Stimulated activated CD8-positive, alpha-beta memory T cell treated with anti-CD3 and anti-CD28 coated beads, Interleukin-7, amount 100 ng/mL, for 1 hour (primary cell): ENCODE measurements at places on chromosomes 7 and 10.

DNA sequence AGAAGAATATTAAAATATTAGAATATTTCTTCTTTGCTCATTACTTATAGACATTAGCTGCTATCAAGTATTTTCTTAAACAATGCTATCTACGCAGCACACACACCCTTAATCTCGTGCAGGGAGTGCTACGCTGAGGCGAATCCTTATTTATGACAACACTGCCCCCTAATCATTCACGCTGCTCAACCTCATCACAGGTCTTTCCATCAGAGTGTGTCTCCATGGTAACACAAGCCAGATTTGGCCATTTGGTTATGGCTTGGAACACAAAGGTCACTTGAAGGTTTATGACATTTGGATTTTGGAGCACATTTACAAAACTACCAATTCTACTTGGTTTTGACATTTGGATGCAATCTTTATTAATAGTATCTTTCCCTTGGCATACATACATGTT, 45.4 kb upstream of the MYO3A start:
- DNase-seq = no peak

- DNase-seq = no peak
Measured at GRCh38 chr10:84236807-84237198, 4.5 kb downstream of the LRIT1 start.

- no peak for DNase-seq
Measured at GRCh38 chr10:26627324-26627723, 70.2 kb upstream of the PDSS1 start.

DNA sequence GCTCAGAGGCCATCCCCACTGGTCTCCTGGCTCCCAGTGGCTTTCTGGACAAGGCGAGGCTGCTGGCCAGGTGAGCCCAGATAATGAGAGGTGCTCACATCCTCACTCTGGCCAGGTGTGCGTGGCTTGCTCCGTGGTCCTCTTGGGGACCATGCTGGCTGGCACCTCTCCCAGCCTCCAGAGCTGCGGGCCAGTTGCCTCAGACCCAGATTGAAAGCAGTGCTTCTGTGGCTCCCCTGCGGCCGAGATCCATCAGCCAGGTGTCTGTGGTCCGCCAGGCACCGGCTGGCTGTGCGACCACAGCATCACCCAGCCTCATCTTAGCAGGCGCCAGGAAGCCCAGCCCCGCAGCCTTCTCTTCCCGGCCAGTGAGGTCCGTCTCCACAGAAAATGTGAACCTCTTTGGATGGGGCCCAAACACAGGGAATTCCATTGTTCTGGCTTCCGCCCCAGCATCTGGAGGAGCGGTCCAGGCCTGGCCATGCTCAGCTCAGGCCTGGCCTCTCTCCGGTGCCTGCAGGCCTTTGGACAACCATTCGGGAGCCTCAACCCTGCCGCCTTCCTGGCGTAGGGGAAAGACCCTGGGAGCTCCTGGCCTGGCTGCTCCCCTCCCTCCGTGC, 5.2 kb upstream of the TTYH3 start:
- DNase-seq = no peak

DNA sequence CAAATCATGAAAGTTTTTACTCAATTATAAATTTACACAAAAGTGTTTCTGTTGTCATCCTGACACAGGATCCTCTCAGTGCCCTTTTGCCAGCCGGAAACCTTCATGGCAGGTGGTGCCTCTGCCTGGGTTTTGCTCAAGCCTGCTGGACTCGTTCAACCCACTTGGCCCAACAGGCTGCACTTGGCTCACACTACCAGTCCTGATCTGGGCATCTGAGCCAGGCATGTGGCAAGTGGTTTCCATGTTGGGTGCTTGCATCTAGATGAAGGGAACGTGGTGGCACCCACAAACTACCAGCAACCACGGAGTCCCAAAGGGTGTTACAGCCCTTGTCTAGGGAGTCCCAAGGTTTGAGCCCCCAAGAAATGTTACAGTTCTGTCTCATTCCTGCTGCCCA, 162.3 kb upstream of the CSTF2T start:
- DNase-seq = no peak

- DNase-seq = no peak
Measured at GRCh38 chr10:69558559-69558958, 14.7 kb downstream of the NEUROG3 start.

DNA sequence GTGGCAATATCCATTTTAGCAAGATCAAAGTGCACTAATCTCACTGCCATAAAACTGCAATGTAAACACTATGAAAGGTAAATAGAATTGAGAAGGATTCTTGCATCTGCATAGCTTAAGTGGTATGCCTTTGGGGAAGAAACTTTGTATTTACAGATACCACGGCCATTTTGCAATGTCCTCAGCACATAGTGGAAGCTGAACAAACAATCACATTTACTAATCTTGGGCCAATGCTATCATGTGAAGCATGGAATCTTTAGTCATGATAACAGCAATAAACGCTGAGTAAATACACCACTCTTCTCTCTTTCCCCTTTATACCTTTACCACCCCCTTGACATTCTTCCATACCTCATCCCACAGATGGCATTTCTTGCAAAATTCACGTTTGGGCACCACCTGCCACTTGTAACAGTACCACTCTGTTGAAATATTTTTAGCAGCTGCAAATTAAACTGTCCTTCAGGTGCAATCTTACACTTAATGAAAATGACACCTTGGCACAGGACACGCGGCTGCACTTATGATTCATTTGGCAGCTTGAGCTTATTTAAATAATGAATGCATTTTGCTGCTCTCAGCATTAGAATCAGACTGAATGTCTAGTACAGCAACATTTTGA, 171.8 kb downstream of the SEMA3A start:
- no peak for DNase-seq

GRCh38 chr7:96671854-96672253, 37.8 kb downstream of the SEM1 start:
- no peak for DNase-seq

DNA sequence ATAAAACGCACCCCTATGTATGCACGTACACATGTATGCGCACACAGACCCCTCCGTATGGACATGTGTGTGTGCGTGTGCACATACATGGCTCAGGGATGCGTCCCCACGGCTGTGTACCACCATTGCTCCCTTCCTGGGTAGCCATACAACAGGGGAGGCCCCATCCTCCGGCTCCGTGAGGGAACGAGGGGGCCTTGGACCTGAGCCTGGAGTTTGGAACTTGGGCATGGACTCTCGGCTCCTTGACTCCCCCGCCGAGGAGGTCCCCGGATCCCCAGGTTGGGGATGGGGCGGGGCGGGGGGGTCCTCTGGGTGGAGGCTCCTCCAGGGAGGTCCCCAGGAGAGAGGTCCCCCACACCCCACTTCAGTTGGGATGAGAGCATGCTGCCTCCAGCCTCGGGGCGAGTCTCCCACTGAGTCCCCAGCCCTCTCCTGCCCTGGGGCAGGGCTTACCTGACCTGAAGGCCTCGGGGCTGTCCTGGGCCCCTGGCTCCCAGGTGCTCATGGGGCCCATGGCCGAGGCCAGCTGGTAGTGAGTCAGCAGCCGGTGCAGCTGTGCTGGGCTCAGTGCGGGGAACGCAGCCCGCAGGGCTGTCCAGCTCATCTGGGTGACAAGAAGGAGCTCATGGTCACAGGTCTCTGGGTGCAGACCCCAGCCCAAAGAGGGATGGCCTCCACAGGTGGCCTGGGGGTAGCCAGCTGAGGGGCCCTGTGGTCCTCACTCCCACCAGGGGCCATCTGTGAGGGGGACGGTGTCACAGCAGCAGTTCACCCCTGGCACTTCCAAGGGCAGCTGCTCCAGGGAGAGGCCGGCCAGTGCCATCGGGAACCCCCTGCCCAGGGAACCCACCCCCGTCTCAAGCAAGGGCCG, 29.9 kb downstream of the AP5Z1 start:
- no peak for DNase-seq

- DNase-seq = no peak
Measured at GRCh38 chr10:71179382-71179781, 33.0 kb upstream of the UNC5B start.

DNA sequence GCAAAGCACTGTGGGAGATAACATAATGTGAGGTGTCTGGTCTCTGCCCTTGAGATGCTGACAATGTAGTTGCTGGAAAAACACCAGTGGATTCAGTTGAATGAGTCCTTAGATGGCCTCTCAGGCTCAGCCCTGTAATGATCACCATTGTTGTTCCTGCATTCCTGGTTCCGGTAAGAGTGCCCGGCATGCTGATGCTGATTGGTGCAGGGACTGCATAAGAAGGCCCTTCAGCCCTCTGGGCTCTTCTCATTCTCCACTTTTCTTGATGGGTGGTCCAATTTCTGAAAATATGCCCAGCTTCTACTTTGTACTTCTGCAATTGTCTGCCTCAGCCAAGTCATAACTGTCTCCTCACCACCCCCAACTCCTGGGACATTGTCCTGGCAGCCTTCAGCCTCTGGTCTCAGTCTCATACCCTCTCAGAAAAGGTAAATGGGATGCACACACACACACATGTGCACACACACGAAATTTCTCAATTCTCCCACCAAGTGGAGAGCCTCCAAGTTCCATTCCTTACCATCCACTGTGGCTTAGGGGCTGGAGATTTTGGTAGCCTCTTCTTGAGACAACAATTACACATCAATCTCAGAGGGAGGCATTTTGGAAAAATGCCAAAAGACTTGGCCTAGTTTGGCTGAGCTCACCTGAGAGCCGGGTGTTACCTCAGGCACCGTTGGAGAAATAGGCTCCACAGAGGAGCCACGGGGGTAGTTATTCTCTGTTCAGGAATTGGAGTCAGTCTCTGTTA, 314.9 kb downstream of the RPS24 start:
- no peak for DNase-seq

DNA sequence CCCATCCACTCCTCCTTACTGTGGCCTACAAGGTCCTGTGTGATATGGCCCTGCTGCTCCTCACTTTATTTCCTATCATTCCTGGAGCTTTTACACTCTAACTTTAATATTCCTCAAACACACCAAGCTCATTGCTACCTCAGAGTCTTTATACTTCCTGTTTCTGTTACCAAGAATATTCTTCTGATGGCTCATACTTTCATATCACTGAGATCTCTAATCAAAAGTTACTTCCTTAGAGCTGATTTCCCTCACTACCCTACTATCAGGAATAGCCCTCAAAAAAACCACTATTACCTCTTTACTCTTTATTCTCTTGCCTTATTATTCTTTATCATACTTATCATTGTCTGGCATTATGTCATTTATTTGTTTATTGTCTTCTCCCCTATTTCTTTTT, 5.8 kb upstream of the PPP3CB start:
- DNase-seq = no peak

- no peak for DNase-seq
Measured at GRCh38 chr7:151191544-151191943, 4.5 kb upstream of the ASB10 start.

DNA sequence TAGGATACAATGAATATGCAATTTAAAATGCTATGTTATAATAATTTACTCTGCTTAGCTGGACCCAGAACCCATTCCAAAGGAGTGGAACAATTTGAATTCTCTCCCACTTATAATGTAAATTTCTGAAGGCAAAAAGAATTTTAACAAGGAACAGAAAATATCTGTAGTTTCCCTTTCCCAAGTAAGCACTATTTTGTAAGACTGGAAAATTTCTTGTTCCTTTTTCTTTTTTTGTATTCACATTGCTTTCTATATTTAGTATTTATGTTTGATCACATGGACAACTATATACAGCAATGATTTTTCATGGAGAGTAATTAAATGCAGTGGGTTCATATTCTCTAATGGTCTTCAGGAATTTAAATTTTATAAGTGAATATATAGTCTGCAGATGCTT, 127.4 kb downstream of the GPR85 start:
- no peak for DNase-seq

DNA sequence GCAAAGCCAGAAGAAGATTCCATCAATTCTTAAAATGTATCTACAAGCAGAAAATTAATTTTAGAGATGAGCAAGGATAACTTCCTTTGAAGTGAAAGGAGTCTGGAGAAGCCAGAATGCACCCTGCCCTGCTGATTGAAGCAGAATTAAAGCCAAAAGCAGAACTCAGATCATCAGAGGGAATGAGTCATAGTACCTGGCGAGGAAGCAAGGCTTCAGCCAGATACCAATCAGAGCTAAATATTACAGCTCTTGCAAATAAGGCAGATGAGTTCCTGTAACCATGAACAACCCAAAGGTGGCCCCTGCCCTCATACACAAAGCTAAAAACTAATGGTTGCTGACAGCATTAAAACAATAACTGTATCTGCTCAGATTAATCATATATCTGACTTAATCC, 10.4 kb downstream of the HTR7 start:
- no peak for DNase-seq

DNA sequence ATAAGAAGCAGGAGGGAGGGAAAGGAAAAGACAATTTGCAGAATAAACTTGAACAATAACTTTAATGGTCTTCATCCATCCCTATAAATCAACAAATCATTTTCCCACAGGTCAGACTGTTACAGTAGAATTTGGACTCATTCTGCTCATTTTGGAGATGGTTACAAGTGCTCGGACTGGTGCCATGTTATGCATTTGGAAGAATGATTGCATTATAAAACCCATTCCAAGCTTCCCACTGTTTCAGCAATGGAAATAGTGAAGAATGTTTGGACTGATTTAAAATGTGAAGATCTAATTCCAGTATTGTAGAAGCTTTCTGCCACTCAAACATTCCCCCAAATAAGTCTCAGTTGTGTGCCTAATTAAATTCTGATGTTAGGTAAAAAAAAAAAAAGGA, 99.7 kb upstream of the ZEB1 start:
- no peak for DNase-seq

DNA sequence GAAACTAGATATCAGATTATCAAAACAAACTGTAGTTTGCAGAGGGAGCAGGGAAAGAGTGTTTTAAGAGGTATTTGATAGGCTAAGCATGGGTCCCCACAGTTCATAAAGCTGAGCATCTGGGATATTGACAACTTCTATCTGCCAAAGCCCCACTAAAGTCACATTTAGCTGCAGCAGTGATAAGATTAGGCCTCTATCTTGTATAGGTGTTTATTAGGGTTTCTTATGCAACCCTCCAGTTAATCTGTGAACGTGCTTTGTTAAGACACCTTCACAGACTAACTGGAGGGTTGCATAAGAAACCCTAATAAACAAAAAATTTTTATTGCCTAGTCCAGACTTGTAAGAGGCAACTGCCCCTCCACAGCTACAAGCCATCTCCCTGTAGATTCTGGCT, 78.0 kb downstream of the CYP51A1 start:
- no peak for DNase-seq

DNA sequence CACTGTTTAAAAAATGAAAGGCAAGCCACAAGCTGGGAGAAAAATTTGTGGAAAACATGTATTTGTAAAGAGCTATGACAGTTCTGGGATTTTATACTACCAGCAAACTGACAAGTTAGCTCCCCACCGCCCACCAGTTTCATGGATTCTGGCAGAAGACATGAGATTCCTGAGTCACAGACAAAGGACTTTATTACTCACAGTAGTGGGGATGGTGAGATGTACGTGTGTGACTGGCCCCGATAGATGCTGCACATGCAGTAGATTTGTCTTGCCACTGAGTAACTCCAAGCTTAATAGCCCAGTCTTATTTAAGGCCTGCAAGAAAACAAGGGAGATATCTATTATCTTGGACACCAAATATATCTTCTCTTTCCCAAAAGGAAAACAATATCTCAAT, 281.7 kb downstream of the AHR start:
- DNase-seq = no peak

- DNase-seq = peak; percentile 32
Measured at GRCh38 chr10:99845837-99846382, 63.5 kb downstream of the ABCC2 start.
